Inflammatory macrophage treated with lipopolysaccharide for 4 hours (primary cell): ENCODE measurements at places on chromosomes 1 and 21.

DNA sequence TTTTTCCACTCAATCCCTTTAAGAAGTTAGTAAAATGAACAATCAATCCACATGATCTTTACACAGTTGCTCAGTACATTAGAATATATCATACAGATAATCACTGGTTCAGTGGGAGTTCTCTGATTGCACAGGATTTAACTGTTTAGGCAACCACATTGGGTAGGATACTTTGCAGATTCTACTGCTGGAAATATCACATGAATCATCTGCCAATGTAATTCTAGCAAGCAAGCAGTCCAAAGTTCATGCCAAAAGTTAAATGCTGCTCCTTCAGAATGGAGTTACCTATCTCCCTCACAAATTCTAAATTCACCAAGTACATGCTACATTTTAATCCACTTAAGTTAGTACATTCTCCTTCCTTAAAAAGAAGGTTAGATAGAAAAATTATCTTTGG, 52.4 kb downstream of the NEGR1 start:
- DNase-seq, result no peak

DNA sequence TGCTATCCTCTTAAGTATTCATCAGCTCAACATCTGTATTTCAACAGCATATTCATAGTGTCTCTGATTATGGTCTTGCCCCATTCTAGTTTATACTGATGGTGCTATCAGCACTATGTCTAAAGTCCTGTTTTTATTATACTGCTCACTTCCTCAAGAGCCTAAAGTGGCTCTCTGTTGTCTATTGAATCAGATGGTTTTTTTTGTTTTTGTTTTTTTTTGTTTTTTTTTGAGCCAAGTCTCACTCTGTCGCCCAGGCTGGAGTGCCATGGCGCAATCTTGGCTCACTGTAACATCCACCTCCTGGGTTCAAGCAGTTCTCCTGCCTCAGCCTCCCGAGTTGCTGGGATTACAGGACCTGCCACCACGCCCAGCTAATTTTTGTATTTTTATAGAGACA, 6.1 kb downstream of the STX12 start:
- DNase-seq, result peak; percentile 62

DNA sequence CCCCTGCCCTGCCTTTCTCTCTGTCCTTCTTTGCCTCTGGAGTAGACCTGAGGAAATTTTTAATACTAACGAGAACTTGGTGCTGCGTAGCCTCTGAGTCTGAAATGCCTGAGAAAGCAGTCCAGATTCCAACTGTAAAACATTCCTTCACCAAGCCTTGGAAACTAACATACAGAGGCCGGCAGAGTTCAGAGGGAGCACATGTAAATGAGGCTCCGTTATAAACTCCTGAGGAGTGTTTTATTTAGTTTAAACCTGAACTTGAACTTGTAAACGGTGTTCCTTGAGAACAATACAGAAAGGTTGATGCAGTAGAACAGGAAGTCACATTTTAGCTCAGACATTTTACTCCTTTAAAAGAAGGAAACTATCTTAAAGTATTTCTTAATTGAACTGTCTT, 280.7 kb downstream of the TM2D1 start:
- no peak for DNase-seq

DNA sequence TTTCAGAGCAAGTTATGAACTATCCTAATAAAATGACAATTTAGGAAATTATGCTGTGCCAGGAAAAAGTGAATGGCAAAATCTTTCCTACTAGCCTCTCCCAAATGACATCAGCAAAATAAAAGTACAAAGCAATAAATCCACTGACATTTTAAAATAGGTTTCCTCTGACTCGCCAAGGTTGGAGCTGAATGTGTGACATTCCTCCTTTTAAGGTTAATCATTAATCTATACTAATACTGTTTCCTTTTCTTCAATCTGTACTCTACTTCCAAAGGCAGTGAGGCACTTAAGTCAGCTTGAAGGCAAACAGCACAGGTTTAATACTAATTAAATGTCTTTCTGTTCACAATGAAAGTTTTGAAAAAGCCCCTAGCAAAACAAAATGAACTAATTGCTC, 15.7 kb downstream of the RNF19B start:
- DNase-seq, result no peak

DNA sequence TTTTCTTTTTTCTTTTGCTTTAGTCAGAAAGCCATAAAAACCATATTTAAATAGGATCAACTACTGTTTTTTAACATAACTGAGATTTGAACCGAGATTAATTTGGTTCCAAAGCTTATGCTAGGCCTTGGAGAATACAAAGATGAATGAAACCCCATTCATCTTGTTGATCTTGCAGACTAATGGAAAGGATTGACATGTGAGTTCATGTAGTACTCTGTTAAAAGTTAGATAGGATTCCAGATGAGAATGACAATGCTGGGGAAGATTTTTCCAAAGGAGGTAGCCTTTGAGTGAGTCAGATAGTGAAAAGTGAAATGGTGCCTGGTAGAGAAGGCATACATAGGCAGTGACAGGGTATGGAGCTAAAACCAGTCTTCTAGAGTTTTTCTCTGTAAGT, 22.7 kb downstream of the RBM15 start:
- no peak for DNase-seq

GRCh38 chr1:234212764-234213657, 160.2 kb upstream of the COA6 start:
- DNase-seq, result peak; percentile 79

GRCh38 chr1:161989108-161989507, 34.6 kb downstream of the OLFML2B start:
- DNase-seq, result peak; percentile 1

GRCh38 chr1:184624626-184625025, 130.0 kb downstream of the EDEM3 start:
- peak; percentile 18 for DNase-seq

GRCh38 chr1:32782086-32782485, 35.1 kb downstream of the YARS1 start:
- no peak for DNase-seq

DNA sequence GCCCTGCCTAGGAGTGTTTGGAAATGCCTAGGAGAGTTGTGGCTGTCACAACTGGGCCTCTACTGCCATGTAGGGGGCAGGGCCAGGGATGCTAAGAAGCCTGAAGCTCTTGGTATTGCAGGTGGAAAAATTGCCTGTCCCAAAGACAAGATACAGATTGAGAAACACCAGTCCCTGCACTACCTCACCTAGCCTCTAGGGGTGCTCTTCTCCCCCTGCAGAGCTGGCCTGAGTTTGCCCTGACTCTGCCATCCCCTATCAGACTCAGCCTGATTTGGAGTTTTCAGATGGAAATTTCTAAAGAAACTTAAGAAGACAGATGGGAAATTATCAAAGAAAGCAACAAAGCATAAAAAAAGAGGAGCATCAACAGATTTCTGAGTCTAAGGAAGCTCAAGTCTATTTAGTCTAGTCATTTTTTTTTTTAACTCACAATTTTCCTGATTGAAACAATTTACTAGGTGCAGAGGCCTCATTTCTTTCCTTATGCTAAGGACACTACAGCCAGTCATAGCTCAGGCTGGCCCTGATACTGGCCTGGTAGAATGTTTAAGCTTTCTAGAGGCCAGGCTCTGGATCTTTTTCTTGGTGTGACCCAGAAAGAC, 61.4 kb upstream of the LRRN2 start:
- DNase-seq, result peak; percentile 49

- no peak for DNase-seq
Measured at GRCh38 chr1:78223417-78224215, 177.8 kb downstream of the GIPC2 start.

DNA sequence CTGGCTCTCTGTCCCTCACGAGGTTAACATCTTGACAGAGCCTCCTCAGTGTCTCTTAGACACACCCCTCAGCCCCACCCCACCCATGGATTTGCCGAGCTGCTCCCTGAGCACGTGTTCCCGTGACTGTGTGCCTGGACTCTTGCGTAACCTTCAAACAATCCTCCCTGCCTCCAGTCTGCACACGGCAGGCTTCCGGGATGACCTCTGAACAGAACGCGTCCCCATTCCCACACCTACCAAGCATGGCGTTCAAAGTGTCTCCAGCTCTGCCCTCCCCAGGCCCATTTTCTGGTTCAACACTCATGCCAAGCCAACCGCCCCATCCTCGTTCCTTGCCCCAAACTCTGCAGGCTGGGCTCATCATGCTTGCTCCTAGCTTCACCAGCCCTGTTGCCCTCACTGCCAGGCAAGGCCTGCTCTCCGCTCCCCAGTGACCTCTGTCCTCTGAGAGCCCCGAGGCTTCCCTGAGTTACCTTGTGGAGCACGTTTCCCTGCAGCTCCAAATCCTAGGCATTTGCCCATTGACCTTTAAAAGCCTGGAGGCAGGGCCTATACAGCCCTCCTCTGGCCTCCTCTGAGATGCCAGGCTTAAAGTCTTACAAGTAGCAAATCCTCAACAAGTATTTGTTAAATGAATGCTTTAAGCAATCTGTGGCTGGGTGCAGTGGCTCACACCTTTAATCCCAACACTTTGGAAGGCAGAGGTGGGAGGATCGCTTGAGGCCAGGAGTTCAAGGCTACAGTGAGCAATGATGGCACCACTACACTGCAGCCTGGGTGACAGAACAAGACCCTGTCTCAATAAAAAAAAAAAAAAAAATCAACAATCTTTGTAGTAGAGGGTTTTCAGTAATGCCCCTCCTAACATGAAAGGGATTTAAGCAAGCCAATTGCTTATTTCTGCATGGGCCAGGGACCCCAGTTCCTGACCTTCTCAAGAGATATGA, 5.0 kb downstream of the AGT start:
- DNase-seq, result no peak

DNA sequence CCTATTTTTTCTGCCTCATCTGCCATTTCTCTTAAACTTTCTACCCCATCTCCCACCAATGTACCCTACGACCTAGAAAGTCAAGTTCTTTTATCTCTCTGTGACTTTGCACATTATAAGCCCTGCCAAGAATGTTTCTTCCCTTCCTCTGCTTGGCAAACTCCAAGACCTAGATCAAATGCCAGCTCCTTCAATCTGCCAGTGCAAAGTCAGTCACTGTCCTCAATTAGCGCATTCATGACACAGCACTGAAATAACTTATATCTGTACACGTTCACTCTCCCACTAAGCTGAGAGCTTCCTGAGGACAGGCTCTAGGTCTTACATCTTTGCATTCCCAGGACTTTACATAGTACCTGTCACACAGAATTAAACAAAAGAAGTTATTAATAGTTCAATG, 21.4 kb upstream of the LSM10 start:
- no peak for DNase-seq

DNA sequence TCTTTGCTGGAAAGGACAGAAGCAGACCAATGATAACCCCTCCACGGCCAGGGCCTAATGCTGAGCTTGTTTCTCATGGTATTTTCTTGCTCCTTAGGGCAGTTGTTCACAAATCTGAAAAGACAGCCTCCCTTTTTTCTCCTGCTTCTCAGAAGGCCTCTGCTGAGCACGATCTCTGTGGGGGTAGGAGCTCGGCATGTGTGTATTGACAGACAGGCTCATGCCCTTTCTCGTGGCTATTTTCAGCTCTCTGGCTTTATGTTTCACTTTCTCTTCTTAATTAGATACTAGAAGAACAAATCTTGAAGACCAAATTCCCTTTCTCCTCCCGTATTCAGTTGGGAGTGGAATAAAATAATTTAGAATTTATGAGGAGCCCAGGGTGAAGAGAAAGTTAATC, 768 bp upstream of the RIIAD1 start:
- DNase-seq, result peak; percentile 57

DNA sequence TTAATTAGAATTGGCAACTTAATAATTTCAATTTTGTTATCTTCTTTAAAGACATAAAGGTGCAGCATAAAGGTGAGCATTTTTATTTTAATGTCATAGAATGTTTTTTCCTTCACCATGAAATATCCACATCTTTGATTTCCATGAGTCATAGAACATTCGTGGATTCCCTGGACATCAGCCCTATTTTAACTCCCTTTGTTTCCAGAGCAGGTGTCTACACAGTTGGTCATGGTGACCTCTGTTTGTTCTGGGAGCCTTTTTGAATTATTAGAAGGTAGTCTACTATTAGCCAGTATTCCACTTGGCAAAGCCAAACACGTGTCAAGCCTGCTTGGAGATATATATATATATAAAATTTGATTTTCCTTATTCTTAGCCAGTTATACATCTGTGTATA, 572.9 kb downstream of the LTN1 start:
- DNase-seq, result no peak

GRCh38 chr21:45470087-45470515, 65.1 kb downstream of the COL18A1 start:
- no peak for DNase-seq

DNA sequence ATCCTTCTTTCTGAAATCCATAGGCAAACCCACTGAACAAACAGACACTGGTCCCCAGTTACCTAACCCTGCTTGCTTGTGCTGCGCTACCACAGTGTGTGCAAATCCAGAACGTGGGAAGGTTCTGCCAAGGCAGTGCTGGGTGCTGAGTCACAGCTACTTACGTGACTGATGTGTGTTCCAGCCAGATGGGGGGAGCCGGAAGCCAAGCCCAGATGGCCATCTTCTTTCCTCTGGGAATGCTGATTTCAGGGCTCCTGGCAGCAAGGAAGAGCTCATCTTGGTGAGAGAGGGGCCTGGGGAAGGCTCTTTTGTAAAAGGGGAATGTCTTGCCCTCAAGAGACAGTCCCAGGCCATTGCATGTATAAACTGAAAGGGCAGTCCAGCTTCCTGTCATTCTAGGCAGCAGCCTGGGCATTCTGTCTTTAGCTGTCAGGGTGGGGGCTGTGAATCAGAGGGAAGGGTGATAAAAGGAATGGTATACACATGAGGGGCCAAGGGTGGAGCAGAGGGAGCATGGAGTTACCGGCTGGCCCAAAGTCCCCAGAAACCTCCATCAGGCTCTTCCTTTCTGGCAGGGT, 54.1 kb downstream of the CD46 start:
- peak; percentile 93 for DNase-seq

DNA sequence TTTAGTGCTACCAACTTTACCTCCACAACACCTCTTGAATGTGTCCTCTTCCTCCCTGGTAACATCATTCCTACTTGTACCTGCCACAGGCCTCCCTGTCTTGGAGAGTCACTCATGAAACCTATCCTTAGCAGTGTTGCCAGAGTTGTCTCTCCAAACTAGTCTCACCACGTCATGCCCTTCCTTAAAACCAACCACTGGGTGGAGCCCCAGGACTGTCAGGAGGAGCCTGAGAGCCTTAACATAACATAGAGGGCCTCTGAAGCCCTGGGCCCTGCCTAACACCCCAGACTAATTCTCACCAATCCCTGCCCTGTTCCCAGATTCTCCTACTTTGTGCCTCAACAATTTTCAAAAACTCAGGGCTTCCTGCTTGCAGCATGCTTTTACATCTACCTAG, 65.3 kb downstream of the ZNF697 start:
- DNase-seq, result peak; percentile 75

GRCh38 chr1:12771186-12771585, 2.4 kb upstream of the PRAMEF12 start:
- DNase-seq, result no peak

- DNase-seq, result peak; percentile 65
Measured at GRCh38 chr1:15337656-15338402, 71.9 kb upstream of the EFHD2 start.

- no peak for DNase-seq
Measured at GRCh38 chr1:1625824-1626206, 6.2 kb upstream of the MMP23B start.

DNA sequence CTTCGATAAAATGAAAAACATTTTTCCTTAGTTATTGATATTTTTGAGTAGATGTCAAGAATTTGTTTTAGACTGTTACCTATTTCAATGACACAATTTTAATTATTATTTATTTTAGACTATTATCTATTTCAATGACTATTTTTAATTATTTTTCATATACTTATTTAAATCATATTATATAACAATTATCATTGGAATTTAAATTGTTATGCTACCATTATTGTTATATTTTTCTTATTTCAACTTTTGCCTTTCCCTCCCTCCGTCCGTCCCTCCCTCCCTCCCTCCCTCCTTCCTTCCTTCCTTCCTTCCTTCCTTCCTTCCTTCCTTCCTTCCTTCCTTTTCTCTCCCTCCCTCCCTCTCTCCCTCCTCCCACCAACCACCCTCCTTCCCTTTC, 229.3 kb downstream of the GRIK1 start:
- DNase-seq, result no peak
